ENCODE measurements at places on chromosomes 12 and 14.

GRCh38 chr14:28482251-28483040, 284.1 kb upstream of the FOXG1 start:
- no peak for DNase-seq

GRCh38 chr14:68527329-68527851, 265.5 kb downstream of the ZFP36L1 start:
- no peak for DNase-seq

- no peak for DNase-seq
These were observed 26.9 kb downstream of the FBXW8 start for GRCh38 chr12:116937640-116938039.

DNA sequence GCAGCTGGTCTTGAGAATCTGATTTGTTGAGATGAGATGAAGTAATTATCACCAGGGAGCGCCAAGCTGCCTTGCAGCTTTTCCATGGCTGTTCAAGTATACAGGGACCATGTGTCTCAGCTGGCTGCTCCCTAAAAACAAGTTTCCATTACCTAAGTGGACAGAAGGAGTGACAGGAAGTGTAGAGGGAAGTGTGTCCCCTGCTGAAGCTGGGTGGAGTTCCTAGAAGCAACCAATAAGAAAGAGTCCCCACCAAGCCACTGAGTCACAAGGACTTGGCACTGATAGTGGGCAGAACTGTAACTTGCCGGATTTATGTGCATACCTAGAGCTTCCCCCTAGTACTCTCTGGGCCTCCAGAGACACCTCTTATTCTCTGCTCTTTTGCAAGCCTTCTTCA, 1.5 kb upstream of the GPX2 start:
- DNase-seq: no peak

DNA sequence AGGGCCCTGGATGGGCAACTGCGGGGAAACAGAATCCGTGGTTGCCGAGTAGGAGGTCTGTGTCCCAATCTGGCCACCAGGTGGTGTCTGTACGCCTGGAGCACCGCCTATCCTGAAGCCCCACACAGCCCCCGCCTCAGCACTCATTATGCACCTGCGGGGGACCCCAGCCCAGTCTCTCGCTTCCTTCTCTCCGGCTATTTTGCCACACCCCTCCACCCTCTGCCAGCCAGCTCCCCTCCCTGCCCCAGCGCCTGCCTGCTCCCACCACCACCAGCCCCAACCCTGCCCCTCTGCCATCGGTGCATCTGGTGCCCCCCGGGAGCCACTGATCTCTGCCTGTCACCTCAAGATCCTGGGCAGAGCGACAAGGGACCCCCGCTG, 2.2 kb upstream of the NXPH4 start:
- DNase-seq: no peak

GRCh38 chr14:104598910-104599273, 5.7 kb downstream of the TMEM179 start:
- no peak for DNase-seq

DNA sequence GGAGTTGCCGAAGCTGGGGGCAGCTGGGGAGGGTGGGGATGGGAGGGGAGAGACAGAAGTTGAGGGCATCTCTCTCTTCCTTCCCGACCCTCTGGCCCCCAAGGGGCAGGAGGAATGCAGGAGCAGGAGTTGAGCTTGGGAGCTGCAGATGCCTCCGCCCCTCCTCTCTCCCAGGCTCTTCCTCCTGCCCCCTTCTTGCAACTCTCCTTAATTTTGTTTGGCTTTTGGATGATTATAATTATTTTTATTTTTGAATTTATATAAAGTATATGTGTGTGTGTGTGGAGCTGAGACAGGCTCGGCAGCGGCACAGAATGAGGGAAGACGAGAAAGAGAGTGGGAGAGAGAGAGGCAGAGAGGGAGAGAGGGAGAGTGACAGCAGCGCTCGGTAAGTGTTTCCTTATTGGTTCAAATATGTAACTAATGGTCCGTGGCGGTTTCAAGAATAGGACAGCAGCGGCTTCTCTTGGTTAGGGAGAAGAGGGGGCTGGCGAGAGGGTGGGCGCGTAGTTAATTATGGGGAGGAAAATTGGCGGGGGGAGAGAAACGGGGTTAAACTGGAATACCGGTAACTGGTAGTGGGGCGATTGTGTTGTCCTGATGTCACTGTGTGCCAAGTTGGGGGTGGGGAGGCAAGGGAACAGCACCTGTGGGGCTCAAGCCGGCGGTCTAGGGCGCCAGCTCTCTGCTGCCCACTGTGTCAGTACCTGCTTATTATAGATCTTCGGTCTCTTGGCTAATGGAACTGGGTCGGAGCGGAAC, 8.4 kb downstream of the HOXC8 start:
- no peak for DNase-seq

DNA sequence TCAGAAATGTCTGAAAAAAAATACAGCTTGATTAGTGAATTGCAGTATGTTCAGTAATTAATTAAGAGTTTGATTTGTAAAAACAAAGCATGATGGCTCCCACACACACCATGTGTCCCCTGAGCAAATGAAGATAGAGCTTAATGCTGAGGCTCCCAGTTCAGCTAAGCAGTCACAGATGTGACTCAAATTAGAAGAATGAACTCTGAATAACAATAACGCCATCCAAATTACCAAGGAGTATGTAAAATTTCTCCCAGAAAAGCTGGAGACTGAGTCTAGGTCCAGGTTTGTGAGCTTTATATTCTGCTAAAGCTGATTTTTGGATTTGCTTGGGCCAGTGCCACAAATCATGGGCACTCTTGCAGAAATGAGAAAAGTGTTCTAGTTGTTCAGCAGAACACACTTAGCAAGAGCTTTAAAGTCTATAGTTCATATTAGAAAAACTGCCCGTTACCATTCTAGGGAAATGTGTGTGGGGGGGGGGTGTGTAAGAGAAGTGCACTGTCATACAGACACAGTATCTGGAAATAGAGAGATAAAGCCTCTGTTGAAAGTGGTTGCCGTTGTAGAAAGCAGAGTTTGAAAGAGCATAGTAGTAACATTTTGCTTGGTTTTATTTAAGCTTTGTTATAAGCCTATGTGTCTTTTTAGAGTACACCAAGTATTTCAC, 253.1 kb downstream of the BCAT1 start:
- no peak for DNase-seq

DNA sequence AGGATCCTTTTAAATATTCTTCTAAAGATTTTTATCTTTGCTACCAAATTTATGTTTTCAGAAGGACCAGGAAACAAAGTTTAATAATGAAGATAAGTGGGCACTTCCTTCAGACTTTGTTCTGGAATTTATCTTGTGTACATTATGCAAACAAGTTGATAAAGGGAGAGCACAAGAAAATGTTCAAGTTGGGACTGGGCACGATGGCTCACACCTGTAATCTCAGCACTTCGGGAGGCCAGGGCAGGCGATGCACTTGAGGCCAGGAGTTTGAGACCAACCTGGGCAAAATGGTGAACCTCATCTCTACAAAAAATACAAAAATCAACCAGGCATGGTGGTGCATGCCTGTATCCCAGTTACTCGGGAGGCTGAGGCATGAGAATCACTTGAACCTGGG, 4.6 kb downstream of the PLBD1 start:
- DNase-seq: no peak

- DNase-seq: no peak
These were observed 7.7 kb upstream of the RACGAP1 start for GRCh38 chr12:50032854-50033581.

GRCh38 chr12:116400636-116401372, 123.3 kb upstream of the MED13L start:
- no peak for DNase-seq

- DNase-seq: no peak
These were observed 3.7 kb downstream of the SELPLG start for GRCh38 chr12:108629824-108630476.

GRCh38 chr14:83208341-83208740, 1674.7 kb upstream of the SEL1L start:
- no peak for DNase-seq

- DNase-seq: no peak
These were observed 138.5 kb upstream of the SYT1 start for GRCh38 chr12:78725951-78726580.

- no peak for DNase-seq
These were observed 34.1 kb upstream of the ITPR2 start for GRCh38 chr12:26867080-26867479.

DNA sequence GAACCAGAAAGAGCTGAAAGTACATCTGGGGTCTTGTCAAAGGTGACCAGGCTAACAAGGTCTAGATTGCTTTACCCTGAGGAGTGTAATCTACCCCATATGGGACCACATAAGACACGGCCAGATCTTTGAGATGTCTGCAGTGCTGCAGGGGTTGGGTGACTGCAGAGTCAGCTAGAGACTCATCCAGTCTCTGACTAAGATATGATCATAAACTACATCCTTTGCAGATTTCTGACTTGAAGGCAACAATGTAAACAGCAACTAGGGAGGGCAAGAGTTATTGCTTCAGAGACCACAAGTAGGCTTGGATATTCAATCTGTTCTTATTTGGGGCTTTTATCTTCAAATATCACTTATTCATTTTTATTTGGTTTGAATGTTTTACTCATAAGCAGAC, 1080.5 kb upstream of the FOXG1 start:
- DNase-seq: no peak

DNA sequence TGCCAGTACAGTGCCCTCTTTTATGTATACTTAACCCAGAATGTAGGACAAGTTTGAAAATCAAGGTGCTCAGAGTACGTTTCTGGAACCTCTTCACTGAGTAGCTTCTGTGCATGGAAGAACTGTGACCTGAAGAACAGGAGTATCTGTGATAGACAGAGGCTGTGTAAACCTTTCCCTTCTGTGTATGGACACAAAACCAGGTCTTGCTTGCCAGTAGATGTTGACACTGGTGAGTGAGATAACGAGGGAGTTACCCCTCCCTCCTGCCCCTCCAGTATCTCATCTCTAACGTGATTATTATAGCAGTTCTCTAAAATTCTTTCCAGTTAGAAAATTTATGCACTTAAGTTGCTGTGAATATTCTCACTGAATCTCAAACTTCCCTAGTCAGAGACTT, 170.8 kb downstream of the RPL10L start:
- DNase-seq: no peak

DNA sequence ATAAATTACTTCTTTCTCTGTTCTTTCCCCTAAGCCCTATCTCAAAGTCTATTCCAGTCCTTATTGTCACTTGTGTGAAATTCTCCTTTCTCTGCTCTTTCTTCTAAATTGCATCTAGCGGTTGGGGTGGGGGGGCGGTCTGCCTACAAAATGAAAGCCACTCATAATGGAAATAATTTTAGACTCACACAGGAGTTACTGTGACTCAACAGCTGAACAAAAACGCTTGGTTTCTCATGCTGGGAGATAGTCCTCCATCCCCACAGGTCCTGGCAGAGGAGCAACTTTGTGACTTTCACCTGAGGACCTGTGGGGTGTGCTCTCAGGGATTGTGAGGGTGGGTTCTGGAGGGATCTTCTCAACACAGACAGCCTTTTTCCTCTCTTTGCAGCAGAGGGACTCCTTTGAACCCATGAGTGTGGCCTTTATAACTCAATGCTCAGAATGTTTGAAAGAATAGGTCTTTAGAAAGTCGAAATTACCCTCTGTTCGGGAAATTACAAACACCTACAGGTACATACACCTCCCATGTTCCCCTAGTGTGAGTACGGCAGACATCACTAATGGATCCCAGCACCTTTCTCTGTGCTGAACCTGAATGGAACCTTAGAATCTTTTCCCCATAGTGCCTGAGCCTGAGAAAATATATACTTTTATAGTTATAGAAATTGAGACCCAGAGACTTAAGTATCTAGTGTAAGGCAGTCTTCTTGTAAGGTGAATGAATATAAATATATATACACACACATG, 109.7 kb downstream of the CHST11 start:
- DNase-seq: no peak

- DNase-seq: no peak
These were observed 503 bp downstream of the FBXO21 start for GRCh38 chr12:117189725-117190209.

GRCh38 chr14:29925101-29925722, 2.4 kb downstream of the PRKD1 start:
- DNase-seq: no peak

DNA sequence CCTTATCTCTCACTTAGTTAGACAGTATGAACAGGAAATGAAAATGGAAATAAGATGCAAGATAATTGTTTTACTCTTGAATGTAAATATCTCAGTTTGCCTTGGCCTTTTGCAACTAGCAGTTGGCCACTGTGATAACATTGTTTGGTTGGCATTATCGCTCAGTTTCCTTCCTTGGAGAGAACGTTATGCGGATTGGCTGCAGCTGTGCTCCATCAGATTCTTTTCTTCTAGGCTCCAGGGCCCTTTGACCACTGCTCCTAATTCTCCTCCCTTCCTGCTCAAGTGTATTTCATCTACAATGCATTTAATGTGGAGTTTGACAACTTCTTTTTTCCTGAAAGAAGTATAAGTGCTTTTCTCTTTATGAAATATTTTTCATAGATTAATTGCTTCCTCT, 284.2 kb downstream of the ADAMTS20 start:
- DNase-seq: no peak

DNA sequence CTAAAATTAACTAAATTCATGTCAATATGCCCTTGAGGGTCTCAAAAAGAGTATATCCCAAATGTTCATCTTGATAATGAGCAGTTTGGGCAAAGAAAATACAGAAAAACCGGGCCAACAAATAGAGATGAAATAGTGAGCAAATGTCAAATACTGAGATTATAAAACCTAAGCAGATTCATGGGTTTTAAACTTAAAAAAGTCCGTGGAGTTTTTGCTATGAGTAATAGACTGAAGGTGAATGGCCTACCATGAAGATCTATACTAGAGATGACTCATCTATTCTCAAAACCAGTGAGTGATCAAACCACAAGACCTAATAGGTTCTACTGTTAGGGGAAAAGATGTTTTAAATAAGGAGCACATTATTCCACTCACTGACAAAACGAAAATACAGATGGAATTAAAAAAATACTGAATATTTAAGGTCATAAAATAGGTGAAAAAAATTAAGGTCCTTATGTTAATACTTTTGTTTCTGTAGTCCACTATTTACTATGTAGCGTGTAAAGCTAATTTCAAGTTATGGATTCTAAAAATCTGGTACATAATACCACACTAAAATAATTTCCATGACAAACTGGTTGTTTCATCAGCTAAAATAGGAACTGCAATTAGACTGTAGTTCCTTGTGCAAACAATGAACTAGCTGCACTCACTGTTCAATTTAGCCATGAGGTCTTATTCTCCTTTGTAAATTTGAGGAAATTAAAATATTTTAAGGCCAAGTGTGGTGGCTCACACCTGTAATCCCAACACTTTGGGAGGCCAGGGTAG, 5.0 kb downstream of the HNRNPC start:
- DNase-seq: no peak

DNA sequence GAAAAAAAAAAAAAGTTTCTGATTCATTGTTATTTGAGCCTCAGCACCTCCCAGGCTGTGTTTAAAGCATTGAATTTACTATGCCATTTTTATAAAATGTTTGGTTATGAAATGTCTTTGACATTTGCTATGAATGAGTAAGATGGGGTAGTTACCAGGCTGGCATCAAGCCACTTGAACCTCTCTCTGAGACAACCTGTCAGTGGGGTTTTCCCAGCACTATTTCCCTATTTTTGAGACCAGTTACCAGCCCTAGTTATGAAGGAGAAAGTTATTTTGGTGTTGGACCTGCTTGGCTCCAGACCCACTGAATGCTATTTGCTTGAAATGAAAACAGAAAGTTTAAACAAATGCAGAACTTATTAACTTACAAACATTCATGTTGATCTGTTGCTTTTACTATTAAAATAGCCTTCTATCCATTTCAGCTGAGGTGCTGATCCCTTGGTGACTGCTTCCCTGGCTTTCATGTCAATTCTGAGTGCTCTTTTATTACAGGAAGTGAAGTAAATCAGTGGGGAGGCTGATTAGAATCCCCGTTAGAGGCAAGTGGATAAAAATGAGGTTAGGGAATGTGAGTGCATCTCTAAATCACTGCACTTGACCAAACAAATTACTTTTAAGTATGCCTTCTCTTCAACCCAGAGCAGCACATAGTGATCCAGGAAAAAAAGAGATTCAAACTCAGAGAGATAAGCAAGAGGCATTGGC, 37.8 kb downstream of the LLPH start:
- DNase-seq: no peak
